ENCODE measurements at places on chromosomes 6 and 20.

- no peak for DNase-seq
Observed at GRCh38 chr6:53585208-53585900, 40.5 kb upstream of the GCLC start.

DNA sequence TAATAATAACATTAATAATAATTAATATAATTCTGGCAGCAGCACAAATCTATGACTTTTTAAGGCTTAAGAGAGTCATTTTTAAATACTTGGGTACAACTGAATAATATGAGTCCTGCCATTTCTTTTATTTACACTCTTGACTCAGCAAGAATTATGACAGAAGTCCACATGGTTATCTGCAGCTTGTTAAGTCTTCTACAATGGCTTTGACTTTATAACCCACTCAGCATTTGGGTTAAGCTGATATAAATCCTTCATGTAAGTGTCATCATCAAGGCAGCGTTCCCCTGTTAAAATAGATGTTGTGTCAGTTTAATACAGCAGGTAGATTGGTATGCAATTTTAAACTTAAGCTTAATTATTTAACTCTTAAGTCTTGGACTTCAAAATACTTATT is 131.7 kb downstream of the ARHGAP18 start:
- no peak for DNase-seq

GRCh38 chr6:161116554-161116953 is 125.0 kb downstream of the MAP3K4 start:
- no peak for DNase-seq

GRCh38 chr6:109867009-109867969 is 110.8 kb upstream of the GPR6 start:
- no peak for DNase-seq

- no peak for DNase-seq
Observed at GRCh38 chr6:100461278-100461916, 3.3 kb downstream of the SIM1 start.
